NCI-H146 (cell line): ENCODE measurements at places on chromosomes 5 and 9.

GRCh38 chr9:27504259-27504658 lies 19.8 kb upstream of the IFNK start:
- no peak for DNase-seq

- no peak for DNase-seq
Observed at GRCh38 chr9:120289098-120289497, 290.9 kb downstream of the CDK5RAP2 start.

GRCh38 chr5:170113522-170113900 lies 7.8 kb downstream of the FOXI1 start:
- DNase-seq: no peak

DNA sequence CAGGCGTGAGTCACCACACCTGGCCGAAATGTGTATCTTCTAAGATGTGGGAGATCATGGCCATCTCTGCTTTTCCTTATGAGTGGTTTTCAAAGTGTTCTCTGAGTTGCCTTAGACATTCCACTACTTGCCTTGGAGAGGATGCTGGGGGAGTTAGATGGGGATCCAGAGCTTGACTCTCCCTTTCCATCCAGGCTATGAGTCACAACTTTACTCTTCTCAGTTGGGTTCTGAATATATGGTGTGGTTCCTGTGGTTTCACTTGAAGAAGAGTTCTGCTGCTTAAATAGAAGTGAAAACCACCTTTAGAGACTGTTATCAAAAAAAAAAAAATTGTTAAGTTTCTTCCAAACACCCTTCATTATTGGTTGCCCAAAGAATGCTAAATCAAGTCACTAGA lies 217.6 kb downstream of the ZNF608 start:
- DNase-seq: no peak
